Left renal cortex interstitium (tissue), 4 donors: ENCODE measurements at places on chromosomes 2 and 18. TPM values are rescaled to one million over a fixed set of nuclear protein-coding genes. Genes with fewer than 3 reads are reported as not detected.

The GDF7 gene
- polyA plus RNA-seq = 4.9 TPM

DNA sequence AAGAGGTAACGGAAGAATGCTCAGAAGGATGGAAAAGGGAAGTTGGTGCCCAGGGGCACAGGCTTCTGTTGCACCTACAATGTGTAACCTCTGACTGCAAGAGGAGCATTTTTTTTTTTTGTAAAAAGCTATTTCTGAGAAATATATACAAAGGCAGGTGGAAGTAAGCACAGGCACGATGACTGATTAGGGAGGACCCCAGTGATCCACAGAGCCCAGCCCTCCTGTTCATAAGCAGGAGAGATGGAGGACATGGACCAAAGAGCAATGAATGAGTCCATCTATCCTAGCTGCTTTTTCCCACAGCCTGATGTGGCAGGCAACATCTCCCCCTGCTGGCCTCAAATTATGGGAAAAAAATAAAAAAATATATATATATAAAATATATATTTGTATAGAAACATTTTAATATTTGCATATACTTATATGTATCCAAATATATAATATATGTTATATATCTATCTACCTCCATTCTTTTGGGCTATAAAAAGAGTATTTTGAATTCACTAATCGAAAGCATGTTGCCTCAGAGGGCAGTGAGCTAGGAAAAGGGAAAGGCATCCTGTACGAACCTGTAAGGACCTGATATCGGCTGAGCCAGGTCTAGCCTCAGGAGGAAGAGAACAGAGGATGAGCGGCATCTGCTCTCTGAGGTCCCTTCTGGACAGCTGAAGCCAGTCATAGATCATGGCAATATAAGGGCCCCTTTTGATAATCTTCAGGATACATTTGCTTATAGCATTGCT, 166.0 kb upstream of the STK17B start:
- DNase-seq = no peak

DNA sequence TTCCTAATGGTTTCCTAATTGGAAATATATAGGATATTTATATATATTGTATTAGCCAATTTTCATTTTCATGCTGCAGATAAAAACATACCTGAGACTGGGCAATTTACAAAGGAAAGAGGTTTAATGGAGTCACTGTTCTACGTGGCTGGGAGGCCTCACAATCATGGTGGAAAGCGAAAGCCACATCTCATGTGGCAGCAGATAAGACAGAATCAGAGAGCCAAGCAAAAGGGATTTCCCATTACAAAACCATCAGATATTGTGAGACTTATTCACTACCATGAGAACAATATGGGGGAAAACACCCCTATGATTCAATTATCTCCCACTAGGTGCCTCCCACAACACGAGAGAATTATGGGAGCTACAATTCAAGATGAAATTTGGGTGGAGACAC, 242.5 kb upstream of the NETO1 start:
- no peak for DNase-seq

DNA sequence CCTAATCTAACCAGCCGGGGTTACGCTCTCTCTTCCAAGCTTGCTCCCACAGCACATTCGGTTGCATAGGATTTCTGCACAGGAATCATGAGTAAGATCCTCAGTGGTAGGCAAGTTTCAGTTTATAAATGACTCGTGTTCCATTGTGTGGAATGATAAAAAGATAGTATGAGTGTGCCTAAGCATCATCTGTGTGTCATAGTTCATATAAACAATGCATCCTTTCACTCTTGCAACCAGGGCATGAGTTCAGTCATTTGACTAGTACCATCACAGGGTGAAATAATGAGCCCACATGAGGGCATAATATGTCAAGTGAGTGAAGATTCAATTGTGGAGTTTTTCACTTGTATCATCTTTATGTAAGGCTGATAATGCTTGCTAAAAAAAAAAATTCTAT, 417.1 kb upstream of the CDH2 start:
- DNase-seq = no peak

DNA sequence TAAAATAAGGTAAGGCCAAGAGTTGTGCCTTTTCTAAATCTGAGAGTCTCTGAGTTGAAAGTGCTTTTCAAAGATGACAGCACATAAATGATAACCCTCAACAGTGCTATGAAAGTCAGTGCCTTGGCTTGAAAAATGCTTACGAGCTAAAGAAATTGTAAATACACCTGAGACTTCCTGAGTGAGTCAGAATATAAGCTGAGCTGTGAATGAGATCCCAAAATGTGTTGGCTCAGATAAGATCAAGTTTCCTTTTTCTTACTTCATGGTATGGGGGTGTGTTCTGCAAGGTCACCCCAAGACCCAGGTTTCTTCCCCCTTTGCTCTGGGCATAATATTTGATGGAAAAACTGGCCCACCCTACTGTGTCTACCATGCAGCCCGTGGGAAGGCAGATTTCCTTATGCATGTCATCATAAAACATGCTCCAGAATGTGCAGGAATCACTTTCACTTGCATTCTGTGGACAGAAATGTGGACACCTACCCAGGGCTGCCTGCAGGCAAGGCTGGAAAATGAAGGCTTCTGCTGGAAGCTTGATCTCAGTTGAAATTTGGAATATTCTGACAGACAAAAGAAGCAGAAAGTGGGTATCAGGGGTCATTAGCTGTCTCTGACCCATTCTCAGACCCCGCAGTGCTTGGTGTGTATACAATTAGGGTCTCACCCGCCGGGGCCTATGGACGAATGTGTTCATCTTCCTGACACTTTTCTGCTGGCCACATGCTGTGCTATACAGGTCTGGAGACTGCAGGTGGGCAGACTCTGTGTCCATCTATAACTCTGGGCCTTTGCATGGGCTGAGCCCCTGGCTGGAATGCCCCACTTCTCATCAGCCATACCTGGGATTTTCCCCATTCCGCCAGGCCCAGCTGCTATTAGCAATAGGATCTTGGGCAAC, 212.6 kb downstream of the SH3RF3 start:
- DNase-seq = no peak

DNA sequence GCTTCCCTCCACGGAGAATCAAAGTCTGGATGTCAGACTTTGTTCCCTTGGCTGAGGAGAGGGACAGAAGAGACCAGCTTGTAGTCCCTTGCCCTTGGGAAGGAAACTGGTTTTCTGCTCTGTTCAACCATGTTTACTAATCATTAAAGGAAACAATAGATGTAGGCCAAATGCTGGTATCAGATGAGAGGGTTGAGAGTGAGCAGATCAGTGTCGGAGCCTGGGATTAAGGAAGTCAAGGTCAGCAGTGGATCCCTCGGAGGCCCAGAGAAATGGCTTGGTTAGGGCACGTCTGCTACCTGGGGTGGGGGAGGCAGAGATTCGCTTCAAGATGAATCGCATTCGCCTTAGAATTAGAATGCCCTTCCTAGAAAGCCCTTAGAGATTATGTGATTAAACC, 109.1 kb downstream of the MYCN start:
- DNase-seq = no peak

DNA sequence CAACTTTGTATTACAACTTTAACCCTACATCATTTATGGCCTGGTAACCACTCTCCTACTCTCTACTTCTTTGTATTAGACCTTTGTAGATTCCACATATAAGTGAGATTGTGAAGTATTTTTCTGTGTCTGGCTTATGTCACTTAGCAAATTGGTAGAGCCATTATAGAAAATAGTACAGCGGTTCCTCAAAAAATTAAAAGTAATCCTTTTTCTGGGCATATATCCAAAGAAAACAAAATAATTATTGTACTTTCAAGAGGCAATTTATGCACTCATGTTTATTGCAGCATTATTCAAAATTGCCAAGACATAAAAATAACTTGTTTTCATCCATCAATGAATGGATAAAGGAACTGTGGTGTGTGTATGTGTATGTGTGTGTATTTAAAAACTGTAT, 537.5 kb upstream of the FSIP2 start:
- DNase-seq = no peak

The MAIP1 gene
- 34.0 TPM for polyA plus RNA-seq

The KYNU gene
- polyA plus RNA-seq = 5.4 TPM

DNA sequence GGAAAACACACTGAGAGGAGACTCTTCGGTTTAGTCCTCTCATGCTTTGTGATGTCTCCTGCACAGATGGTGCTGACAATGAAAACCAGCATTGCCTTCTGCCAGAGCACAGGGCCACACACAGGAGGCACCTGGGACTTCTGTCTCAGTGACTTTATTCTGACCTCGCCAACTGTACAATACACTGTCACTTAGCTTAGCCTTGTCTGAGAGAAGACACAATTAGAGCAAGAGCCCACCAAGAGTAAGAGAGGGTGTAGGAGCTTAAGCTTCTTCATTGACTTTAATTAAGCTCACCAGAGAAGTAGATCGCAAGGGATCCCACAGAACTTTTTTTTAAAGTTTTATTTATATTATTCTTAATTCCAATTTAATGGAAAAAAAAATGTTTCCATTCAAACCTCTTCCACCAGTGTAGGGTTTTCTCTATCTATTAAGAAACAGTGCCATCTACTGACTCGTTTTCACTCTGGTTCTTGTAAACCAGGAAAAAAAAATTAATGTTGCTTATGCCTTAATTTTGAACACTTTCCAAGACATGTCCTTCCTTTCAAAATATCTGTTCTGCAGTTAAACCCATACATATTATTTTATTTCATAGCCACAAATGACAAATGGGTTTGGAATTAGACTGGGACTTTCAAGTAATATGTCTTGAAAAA, 42.4 kb upstream of the DDX18 start:
- DNase-seq = peak; percentile 34

The RTP5 gene
- not detected for polyA plus RNA-seq

The CHAC2 gene
- 3.6 TPM for polyA plus RNA-seq

The XIRP2 gene
- 0.08 TPM for polyA plus RNA-seq

DNA sequence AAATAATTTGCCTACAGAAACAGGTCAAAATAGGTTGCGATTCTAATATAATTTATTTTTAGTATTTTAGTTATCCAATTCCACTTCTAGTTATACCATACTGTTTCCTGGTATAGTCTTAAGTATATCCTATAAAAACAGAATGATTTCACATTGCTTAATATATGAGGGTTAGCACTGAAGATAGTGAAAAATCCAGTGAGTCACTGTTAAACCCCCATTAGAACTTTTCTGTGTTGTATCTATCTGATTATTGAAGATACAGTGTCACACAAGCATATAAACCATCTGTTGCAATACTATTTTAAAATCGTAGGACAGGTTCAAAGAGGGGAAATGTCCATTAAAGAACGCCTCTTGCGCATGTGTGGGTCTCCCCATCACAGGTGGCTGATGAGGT, 110.0 kb downstream of the FEZ2 start:
- DNase-seq = no peak

The PSMA8 gene
- not detected for polyA plus RNA-seq
